MCF 10A (cell line): ENCODE measurements at places on chromosomes 5 and 9.

- DNase-seq, result no peak
These were observed 3.9 kb downstream of the ENHO start for GRCh38 chr9:34518896-34519295.

DNA sequence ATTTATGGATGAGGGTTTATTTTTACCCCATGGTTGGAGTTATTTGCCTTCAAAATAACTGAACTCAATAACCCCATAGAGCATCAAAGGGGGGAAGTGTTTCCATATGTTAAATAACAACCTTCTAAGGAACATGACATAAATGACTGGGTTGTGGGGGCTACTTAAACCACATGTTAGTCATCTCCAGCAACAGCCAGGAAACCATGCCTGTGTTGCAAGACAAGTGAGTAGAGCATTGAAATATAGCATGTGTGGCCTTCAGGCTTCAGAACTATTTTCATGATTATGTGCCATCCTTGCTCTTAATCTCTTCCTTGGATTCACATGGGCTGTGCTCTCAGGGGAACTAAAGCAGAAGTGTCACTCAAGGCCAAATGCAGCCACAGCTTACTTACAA is 431.2 kb downstream of the AGTPBP1 start:
- DNase-seq, result no peak

GRCh38 chr5:1187234-1187949 is 14.0 kb upstream of the SLC6A19 start:
- no peak for DNase-seq

- no peak for DNase-seq
These were observed 128.2 kb downstream of the MVB12B start for GRCh38 chr9:126454795-126455194.

DNA sequence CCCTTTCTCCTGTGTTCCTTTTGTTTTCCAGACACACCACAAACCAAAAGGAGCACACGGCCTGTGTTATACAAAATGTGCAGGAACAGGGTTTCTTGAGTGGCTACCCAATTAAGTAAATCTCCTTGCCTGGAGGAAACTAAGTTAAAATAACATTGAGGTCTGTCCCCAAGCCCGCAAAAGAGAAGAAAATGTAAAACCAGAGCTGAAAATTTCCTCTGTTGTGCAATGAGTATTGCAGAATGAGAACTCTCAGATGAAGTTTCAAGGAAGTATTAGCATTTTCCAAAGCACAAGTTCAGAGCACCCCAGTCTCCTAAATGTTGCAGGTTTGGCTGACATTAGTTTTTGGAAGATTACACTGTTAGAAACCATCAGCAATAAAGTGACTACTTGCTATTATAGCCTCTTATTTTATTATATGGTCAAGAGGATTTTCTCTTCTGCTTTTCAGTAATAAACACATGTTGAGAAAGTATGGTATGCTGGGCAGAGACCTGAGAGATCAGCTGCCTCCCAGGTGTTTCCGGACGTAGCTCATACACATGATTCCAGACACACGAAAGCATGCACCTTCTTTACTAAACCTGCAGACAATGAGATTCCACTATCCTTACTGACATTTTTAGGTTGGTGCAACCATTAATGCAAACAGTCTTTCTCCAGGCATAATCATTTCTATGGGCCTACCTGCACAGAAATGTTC is 161.3 kb downstream of the SNCAIP start:
- peak; percentile 65 for DNase-seq

DNA sequence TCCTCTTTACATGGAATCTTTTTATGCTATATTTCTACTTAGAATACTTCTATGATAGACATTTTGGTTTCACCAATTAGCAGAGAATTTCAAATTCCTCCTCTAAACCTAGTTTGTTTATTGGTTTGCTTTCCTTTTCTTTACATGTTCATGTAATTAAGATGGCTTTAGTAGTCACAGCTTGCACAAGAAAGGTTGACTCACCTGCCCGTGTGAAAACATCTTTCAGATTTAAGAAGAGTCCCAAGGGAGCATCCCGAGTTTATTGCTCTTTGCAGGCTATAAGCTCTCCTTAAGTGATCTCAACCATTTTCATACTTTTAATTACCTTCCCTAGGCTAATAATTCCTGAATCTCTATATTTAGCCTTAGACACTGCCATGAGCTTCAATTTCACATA is 28.9 kb downstream of the TYRP1 start:
- peak; percentile 69 for DNase-seq

GRCh38 chr5:124642151-124642550 is 104.3 kb downstream of the ZNF608 start:
- DNase-seq, result no peak

DNA sequence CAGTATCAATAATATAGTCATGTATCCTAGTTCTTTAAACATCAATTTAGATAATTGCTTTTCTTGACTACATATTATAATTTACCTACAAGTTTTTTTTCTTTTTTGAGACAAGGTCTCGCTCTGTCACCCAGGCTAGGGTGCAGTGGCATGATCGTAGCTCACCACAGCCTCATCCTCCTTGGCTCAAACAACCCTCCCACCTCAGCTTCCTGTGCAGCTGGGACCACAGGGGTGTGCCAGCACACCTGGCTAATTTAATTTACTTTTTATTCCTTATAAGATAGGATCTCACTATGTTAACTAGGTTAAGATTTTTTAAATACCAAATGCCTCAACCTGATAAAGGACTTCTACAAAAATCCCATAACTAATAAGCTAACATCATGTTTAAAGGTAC is 21.1 kb downstream of the UIMC1 start:
- no peak for DNase-seq

DNA sequence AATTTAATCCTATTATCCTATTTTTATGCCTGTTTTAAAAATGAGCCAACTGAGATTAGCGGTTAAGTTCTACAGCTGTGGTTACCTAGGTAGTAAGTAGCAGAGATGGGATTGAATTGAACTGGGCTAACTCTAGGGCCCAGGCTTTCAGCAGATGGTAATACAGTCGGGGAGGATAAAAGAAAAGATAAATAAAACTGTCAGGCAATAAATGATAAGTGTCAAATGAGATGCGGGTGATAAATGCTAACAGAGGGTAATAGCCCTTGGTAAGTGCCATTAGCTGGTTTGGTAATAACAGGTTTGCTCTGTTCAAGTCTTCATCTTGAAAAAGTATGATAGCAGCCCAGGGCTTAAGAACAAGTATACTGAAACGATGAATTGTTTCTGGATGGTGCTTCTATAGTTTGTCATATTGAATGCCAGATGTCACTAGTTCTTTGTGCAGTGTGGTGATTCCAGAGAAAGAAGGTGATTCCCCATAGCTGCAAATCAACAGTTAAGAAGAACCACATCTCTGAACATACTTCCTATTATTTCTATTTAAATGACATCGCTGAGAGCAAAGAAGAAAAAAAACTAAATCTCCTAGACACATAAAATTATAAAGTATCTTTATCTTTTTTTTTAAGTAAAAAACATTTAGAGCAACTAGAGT is 360.8 kb upstream of the PANK3 start:
- DNase-seq, result no peak

- DNase-seq, result no peak
These were observed 11.3 kb upstream of the ADAMTS12 start for GRCh38 chr5:33903118-33903517.

- DNase-seq, result peak; percentile 79
These were observed 3.4 kb downstream of the CLINT1 start for GRCh38 chr5:157855404-157855994.

DNA sequence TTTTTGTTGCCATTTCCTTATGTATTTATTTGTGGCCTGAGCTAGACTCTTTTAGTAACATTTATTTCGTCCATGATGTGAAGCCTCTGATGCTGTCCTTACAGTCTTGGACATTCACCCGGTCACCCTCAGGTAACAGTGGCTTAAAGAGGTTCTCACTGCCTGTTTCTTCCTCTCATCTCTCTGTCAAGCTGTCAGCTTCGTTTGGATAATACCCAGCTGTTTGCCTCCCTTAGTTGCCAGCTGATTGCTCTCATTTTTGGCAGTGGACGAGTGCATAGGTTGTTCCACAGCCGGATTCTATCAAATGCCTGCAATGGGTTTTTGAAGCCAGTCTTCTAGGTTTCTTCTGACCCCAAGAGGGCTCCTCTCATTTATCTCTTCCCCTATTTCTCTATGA is 427.7 kb downstream of the MED10 start:
- DNase-seq, result no peak

DNA sequence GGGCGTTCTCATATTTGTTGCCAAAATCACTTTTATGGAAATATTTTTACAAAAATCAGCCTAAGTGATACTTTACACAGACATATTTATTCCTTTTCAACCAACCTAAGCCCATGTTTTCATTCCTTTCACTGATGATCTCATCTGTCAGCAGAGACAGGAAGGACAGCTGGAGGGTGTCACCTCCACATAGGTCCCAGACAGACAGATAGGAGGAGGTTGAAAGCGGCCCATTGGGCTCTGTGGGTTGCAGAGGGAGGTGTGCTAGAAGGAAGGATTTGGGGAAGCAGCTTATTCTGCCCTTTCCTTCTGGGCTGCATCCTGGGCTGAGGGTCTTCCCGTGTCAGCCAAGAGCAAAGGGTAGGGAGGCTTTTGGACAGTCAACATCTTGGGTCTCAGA is 26.0 kb upstream of the SEMA4D start:
- no peak for DNase-seq

DNA sequence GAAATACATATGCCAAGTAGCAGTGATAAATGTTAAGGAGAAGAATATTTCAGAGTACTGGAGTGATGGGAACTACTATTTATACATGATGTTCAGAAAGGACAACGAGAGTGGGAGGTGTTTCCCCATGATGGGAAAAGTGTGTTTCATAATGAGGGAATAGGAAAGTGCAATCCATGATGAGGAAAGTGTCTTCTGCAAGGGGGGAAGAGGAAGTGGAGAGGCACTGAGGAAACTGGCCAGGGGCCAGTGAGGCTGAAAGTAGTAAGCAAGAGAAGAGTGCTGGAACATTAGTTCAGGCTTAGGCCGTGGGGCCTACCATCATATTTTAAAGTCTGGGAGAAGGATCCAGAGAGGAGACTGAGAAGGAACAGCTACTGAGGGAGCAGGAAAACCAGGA is 327.2 kb downstream of the SLF1 start:
- DNase-seq, result no peak

- DNase-seq, result peak; percentile 76
These were observed 39.4 kb upstream of the MAP1B start for GRCh38 chr5:72067682-72068470.

- no peak for DNase-seq
These were observed 11.1 kb downstream of the LHX6 start for GRCh38 chr9:122217640-122218039.

GRCh38 chr5:131242728-131243255 is 21.1 kb upstream of the CDC42SE2 start:
- peak; percentile 84 for DNase-seq

DNA sequence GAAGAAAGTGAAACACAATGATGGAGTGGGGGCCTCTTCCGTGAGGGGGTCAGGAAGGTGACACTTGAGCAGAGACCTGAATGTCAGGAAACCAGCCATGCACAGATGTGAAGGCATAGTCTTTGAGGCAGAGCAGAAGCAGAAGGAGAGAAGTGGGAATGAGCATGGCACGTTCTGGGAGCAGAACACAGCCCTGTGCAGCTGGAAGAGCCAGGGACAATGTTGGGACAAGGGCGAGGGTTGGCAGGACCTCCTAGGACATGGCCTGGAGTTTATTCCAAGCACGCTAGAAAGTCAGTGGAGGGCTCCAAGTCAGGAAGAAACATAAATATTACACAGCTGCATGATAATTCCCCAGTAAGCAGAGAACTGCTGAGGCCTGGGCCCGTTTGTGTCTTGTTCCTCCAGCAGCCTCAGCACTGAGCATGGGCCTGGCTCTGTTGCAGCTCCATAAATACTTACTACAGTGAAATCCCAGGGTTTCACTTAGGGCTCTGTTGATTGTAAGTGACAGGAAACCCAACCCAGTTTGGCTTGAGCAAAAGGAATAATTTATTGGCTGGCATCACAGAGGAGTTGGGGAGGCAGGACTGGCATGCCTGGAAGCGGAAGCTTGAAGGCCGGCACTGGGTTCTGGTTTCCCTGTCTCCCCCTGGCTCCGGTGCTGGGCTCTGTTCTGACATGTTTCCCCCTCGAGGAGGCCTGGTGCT is 66.2 kb downstream of the MVB12B start:
- DNase-seq, result no peak

- no peak for DNase-seq
These were observed 24.4 kb upstream of the MLLT3 start for GRCh38 chr9:20646656-20647055.

- no peak for DNase-seq
These were observed 2.5 kb upstream of the HSPB3 start for GRCh38 chr5:54453046-54453445.

DNA sequence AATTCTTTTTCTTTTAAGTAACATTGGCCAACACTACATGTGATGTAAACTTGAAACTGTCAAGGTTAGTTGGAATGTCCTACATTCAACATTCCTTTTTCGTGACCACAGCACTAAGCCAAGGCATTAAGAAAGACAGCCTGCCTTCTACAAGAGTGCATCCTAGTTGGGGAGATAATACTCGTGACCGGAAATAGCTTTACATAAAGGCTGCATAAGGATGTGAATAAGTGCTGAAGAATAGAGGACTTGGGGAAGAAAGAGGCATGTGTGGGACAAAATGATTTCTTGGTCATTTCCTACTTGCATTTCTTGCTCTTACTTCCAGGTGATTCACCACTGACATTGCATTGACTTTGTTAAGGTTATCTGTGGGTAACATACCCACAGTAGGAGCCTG is 282.0 kb downstream of the DMRT2 start:
- DNase-seq, result peak; percentile 16
